Iris pigment epithelial cell (primary cell): ENCODE measurements at places on chromosomes 12 and 14.

DNA sequence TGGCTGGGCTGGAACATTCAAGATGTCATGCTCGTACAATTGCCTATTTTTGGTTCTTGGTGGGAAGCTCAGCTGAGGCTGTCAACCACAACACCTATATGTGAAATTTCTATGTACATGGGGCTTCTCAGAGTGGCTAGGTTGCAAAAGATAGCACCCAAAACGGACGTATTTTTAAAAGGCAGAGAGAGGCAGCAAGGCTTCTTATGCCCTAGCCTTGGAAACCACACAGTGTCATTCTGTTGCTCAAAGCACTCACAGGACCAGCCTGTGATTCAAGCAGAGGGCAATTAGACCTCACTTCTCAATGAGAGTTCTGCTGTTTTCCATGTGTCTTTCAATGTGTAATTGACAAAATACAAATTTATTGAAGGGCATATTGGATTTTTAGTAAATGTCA lies 134.0 kb downstream of the GXYLT1 start:
- DNase-seq = no peak

GRCh38 chr12:27970401-27971120 lies 2.0 kb downstream of the PTHLH start:
- DNase-seq = peak; percentile 49

GRCh38 chr12:12051668-12052067 lies 19.1 kb upstream of the BCL2L14 start:
- no peak for DNase-seq

- DNase-seq = no peak
Measured at GRCh38 chr12:3973973-3974644, 100.9 kb upstream of the PARP11 start.

GRCh38 chr12:102430661-102431060 lies 49.7 kb downstream of the IGF1 start:
- no peak for DNase-seq

GRCh38 chr12:131269551-131269950 lies 315.8 kb downstream of the ADGRD1 start:
- no peak for DNase-seq

DNA sequence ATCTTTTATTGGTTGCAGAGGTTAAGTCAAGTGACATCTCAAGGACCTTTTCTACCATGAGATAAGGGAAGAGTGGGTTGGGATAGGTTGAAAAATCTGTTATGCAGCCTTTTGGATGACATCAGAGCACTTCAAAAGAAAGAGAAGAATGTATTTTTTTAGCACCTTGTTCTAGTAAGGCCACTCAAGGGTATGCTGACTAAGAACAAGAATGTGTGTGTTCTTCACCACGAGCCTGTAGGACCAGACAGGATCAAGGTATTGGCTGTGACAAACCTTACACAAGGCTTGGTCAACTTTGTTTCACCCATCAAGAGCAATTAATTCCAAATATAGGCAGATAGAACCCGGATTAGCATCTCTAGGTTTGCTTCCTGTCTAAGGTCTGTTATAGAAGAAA lies 142.5 kb downstream of the SAMD4A start:
- peak; percentile 22 for DNase-seq
